ENCODE measurements at places on chromosomes 1 and 21. TPM values are rescaled to one million over a fixed set of nuclear protein-coding genes. Genes with fewer than 3 reads are reported as not detected.

GRCh38 chr1:238186887-238187574, 296.3 kb upstream of the ZP4 start:
- no peak overlapping the region for H3K4me3 ChIP-seq
- no peaks in the 10 kb centered on the region for H3K36me3 ChIP-seq
- H3K27ac ChIP-seq = no peak overlapping the region
- DNase-seq = no peak
- no peaks in the 10 kb centered on the region for H3K27me3 ChIP-seq

DNA sequence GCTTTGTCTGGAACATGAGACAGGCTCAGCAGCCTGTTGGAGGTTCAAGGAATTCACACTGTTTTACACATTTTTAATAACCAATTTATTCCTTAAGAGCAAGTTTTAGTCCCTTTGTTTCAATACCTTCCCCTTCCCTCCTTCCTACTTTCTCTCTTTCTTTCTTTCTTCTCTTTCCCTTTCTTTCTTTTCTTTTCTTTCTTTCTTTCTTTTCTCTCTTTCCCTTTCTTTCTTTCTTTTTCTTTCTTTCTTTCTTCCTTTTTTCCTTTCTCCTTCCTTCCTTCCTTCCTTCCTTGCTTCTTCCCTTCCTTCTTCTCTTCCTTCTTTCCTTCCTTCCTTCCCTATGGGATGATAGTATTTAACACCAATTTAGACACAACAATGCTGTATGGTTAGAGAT, 164.2 kb downstream of the CENPF start:
- H3K36me3 ChIP-seq = no peaks in the 10 kb centered on the region
- no peak overlapping the region for H3K4me3 ChIP-seq
- H3K27ac ChIP-seq = no peak overlapping the region
- H3K27me3 ChIP-seq = no peaks in the 10 kb centered on the region
- no peak for DNase-seq
- H3K4me1 ChIP-seq = no peaks in the 10 kb centered on the region

DNA sequence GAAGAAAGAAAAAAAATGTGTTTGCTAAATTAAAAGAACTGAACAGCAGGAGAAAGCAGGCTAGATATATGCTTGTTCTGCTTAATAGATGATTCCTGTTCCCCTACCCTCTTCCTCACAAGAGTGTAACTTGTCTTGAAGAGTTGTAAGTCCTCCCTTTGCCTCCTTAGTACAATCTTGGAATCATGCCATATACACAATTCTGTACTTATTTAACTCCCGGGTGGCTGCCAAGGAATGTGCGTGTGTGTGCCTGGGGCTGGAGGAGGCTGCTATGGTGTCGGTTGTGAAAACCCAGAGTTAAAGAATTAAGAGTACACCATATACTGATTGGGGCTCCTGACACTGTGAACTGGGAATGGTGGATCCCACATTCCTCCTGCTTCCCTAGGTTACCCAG, 194.2 kb downstream of the SIPA1L2 start:
- no peaks in the 10 kb centered on the region for H3K4me1 ChIP-seq
- no peak for DNase-seq
- H3K4me3 ChIP-seq = no peak overlapping the region

DNA sequence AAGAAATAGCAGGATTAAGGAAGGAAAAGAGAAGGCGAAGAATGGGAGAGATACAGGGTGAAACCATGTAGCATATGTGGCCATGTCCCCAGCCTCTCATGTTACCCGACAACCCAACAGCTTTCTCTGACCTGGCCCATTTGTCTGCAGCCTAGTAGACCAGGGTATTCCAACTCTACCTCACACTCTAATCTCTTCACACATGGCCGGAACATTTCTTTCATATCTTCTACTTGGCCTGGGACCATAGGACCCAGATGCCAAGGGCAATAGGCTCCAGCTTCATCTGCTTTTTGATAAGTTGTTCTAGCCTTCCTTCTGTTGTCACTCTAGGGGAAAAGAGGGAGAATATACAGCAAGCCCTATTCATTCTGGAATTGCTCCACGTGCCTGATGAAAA, 95.0 kb upstream of the DPT start:
- no peaks in the 10 kb centered on the region for H3K36me3 ChIP-seq
- DNase-seq = no peak
- H3K27me3 ChIP-seq = no peaks in the 10 kb centered on the region
- no peak overlapping the region for H3K27ac ChIP-seq
- no peak overlapping the region for H3K4me3 ChIP-seq

DNA sequence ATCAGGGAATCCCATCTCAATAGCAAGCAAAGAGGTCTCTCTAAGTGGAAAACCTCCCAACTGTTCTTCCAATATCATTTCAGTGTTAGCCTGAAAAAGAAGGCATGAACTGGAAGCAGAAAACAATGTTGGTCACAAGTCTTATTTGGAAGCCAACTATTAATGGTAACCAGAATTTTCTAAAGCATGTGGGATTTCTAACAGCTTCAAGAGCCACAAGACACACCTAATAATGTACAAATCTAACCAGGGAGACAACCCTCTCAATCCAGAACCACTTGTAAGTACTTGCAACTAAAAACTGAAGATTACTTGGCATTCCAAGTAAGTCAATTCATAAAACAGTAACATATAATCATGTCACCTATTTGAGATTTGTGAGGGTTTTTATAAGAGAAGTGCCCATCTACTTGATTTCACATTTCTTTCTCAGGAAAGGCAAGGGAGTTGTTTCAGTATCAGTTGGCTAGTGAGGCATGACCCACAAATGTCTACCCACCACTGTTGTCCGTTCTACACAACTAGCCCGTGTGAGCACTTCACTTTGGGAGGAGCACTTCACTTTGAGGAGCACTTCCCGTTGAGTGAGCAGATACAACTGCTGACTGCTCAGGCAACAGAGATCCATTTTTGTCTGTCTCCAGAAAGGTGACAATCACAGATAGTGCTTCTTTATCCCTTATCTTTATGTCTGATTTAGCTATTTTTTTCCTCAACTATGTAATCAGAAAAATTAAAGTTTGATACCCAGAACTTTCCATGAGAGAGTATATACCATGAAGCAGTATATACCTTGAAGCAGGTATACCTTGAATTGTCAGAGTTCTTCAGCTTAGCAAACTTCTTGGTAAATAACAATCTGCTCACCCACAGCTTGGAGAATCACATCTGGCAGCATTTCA, 11.1 kb downstream of the STX6 start:
- peaks cover 18% of the 10 kb centered on the region for H3K4me1 ChIP-seq
- H3K27ac ChIP-seq = no peak overlapping the region
- H3K27me3 ChIP-seq = no peaks in the 10 kb centered on the region
- 0 out of 2 replicates have a peak, but pooled peaks cover 3% of the 10 kb centered on the region for H3K36me3 ChIP-seq
- H3K4me3 ChIP-seq = no peak overlapping the region

DNA sequence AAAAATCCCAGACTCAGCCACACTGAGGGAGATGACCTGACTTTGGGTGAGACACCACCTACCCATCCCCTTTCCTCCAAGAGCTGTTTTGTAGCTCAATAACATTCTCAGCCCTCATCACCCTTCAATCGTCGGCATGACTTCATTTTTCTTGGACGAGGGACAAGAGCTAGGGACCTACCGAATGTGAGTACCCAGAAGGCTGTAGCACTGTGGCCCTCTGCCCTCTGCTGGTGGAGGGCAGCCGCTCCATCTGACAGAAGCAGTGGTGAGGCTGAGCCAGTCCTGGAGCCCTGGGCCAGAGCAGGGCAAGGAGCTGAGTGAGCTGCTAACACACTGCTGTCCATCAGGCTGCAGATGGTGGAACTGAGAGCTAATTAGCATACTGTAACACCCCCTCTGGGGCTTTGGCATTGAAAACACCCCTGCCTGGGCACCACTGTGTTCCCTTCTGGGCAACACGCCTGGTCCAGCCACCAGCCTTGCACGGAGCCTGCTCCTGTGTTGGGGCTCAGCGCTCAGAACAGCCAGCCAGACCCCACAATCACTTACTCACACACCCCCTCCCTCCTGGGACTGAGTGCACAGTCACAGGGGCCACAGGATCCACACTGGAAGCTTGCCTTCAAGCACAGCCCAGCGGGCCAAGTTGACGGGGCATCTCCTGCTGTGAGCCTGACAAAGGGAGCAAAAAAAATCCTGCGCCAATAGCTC, 18.3 kb upstream of the ALPL start:
- no peaks in the 10 kb centered on the region for H3K36me3 ChIP-seq
- no peaks in the 10 kb centered on the region for H3K27me3 ChIP-seq
- no peak overlapping the region for H3K4me3 ChIP-seq
- no peak overlapping the region for H3K27ac ChIP-seq

DNA sequence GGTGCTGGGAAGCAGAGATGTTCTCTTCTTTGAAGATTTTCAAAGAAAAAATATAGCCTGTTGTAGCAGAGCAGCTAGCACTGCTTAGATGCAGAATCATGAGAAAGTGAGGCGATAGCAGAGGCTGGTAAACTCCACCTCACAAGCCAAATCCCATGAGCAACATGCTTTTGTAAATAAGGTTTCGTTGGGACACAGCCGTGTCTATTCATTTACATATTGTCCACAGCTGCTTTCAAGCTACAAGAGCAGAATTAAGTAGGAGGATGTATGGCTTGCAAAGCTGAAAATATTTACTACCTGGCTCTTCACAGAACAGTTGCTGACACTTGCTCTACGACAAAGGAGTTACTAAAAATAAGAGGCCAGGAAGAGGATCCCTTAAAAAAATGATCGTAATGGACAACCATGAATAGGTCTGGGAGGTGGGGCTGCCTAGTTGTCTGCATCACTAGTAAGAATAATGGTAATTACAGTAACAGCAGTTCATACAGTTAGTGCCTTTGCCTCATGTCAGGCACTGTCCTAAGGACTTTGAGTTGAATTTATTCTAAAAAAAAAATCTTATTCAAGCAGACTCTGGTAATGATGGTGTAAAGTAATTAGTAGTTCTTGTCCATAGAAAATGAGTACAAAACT, 622.0 kb downstream of the KIF26B start:
- peaks cover 21% of the 10 kb centered on the region for H3K4me1 ChIP-seq
- no peak for DNase-seq
- H3K27me3 ChIP-seq = no peaks in the 10 kb centered on the region
- H3K4me3 ChIP-seq = no peak overlapping the region
- H3K27ac ChIP-seq = no peak overlapping the region

- H3K27ac ChIP-seq = no peak overlapping the region
- no peaks in the 10 kb centered on the region for H3K36me3 ChIP-seq
- no peak for DNase-seq
- H3K27me3 ChIP-seq = no peaks in the 10 kb centered on the region
- no peak overlapping the region for H3K4me3 ChIP-seq
Observed at GRCh38 chr1:158836038-158836437, 4.9 kb downstream of the MNDA start.

DNA sequence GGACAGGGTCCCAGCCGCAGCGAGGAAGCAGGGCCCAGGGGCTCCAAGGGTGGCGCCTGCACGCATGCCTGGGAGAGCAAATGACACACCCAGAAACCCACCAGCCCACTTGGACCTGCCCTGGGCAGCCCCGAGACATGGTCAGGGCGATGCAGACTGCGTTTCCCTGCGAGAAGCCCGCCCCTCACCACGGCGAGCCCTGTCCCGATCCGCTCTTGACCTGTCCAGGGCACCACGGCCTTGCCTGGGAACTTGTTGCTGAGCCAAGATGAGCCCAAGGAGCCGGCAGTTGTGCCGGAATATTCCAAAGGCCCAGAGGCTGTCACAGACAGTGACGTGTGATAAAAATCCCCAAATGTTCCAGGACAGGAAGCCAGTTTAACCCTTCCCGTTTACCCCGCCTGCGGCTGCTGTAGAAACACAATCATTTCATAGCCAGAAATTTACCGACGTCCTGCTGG, 78.1 kb downstream of the SIK1 start:
- no peaks in the 10 kb centered on the region for H3K27me3 ChIP-seq
- H3K4me1 ChIP-seq = peaks cover 15% of the 10 kb centered on the region
- DNase-seq = no peak
- no peak overlapping the region for H3K27ac ChIP-seq

GRCh38 chr21:29689753-29690152, 250.0 kb downstream of the GRIK1 start:
- no peak overlapping the region for H3K27ac ChIP-seq
- H3K4me3 ChIP-seq = no peak overlapping the region
- no peaks in the 10 kb centered on the region for H3K36me3 ChIP-seq
- no peaks in the 10 kb centered on the region for H3K27me3 ChIP-seq
- H3K4me1 ChIP-seq = no peaks in the 10 kb centered on the region

GRCh38 chr1:163346326-163346870, 24.6 kb downstream of the NUF2 start:
- no peaks in the 10 kb centered on the region for H3K27me3 ChIP-seq
- H3K27ac ChIP-seq = no peak overlapping the region
- H3K4me3 ChIP-seq = no peak overlapping the region
- H3K36me3 ChIP-seq = peaks cover 81% of the 10 kb centered on the region
- no peaks in the 10 kb centered on the region for H3K4me1 ChIP-seq

DNA sequence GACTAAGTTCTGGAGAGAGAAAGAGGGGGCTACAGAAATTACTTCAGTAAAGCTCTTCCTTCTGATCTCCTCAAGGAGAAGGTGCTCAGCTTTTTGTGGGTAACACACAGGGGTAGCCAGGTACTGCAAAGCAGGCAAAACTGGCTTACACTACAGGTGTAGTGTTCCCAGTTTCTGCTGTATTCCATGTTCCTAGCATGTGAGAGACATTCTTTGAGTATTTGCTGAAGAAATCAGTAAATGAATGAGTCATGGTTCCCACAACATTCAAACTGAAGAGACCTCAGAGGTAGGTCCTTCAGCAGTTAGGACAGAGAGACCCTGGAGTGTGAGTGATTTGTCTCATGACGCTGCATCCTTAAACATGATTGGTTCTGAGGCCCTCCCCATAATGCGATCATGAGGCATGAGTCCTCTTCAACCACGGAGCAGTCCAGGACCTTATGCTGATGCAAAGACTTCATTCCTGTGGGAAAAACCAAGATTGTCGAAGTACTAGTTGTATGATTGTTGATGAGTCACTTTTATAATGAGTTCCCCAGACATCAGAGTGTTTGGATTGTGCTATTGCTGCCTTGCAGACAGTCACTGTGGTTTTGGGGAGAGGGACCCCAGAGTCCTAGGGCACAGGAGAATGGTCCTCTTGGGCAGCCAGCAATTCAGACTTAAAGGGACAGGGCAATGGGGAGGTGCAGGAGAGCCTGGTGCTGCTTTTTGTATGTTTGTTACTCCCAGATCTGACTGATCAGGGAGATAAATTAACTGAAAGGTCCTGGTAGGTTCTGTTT, 2.7 kb upstream of the OR10J4 start:
- H3K27me3 ChIP-seq = no peaks in the 10 kb centered on the region
- no peak for DNase-seq
- no peak overlapping the region for H3K4me3 ChIP-seq
- no peak overlapping the region for H3K27ac ChIP-seq
- H3K36me3 ChIP-seq = no peaks in the 10 kb centered on the region
- H3K4me1 ChIP-seq = no peaks in the 10 kb centered on the region

GRCh38 chr1:201142011-201142848, 12.0 kb downstream of the TMEM9 start:
- no peak for DNase-seq
- no peak overlapping the region for H3K27ac ChIP-seq
- H3K4me1 ChIP-seq = peaks cover 8% of the 10 kb centered on the region
- H3K36me3 ChIP-seq = no peaks in the 10 kb centered on the region
- H3K4me3 ChIP-seq = no peak overlapping the region

- no peak for DNase-seq
- no peaks in the 10 kb centered on the region for H3K27me3 ChIP-seq
- H3K4me3 ChIP-seq = no peak overlapping the region
Observed at GRCh38 chr1:75671708-75672107, 52.8 kb upstream of the ACADM start.

Gene TRIM33
- 38.0 TPM for total RNA-seq

Gene TDRKH
- 5.6 TPM for total RNA-seq

Gene EFNA1
- not detected for total RNA-seq

Gene GJA5
- not detected for total RNA-seq

Gene CAMK2N1
- total RNA-seq = not detected

Gene CAPN8
- total RNA-seq = not detected

Gene THEMIS2
- 9.2 TPM for total RNA-seq

Gene DMBX1
- total RNA-seq = not detected

Gene RGS7
- not detected for total RNA-seq

Gene TOMM40L
- total RNA-seq = 9.5 TPM

Gene CFAP141
- total RNA-seq = not detected

All from Karpas-422 (cell line).